SK-N-DZ (cell line): ENCODE measurements at places on chromosomes 12 and 14.
A peak's percentile ranks its signal among the peaks of the same experiment; 100 is the strongest.

- no peak for DNase-seq
Measured at GRCh38 chr12:93763746-93764147, 86.6 kb downstream of the CRADD start.

DNA sequence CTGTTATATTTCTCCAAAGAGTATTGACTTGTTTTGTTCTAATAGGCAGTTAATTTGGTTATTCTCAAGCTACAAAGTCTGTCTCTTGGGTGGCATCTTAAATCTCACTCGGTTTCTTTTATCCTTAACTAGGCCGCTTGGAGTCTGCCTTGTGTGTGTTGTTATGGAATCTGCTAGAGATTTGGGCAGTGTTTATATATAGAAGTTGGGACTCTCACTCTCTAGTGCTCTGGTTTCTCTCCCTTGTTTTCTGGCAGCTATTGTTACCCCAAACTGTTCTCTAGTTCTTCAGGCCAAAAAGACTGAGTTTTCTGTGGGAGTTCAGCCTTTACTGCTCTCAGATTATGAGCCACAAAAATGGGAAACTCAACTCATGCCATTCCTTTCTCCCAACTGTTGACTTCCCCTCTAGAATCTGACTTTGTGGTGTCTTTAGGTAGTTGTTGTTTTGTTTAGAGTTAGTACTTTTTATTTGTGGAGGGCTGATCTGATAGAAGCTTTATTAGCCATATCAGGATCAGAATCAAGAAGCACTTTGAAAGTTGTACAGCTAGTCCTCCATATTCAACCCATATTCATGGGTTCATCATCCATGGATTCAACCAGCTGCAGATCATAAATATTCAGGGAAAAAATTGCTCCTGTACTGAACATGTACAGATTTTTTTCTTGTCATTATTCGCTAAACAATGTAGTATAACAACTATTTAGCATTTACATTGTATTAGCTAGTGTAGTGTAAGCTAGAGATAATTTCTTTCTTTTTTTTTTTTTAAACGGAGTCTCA is 11.2 kb downstream of the PSMA6 start:
- no peak for DNase-seq

GRCh38 chr14:102591372-102591943 is 991 bp upstream of the RCOR1 start:
- DNase-seq, result peak; percentile 15

GRCh38 chr12:6039894-6040601 is 84.4 kb downstream of the VWF start:
- peak; percentile 85 for DNase-seq

DNA sequence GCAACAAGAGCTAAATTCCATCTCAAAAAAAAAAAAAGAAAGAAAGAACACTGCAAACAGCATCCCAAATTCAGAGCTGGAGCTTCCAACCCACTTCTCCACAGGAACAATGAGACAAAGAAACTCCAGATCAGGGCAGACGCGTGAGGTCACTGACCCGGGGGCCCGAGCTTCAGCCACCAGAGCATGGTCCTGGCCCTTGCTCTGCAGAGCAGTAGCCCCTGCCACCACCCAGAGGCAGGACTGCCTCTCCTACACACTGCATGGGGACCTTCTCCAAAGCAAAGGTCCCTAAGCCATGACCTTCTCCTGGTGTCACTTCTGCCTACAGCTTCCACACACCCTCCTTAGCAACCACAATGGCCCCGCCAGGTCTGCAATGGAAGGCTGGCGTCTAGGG is 53.1 kb downstream of the CCNK start:
- DNase-seq, result no peak

DNA sequence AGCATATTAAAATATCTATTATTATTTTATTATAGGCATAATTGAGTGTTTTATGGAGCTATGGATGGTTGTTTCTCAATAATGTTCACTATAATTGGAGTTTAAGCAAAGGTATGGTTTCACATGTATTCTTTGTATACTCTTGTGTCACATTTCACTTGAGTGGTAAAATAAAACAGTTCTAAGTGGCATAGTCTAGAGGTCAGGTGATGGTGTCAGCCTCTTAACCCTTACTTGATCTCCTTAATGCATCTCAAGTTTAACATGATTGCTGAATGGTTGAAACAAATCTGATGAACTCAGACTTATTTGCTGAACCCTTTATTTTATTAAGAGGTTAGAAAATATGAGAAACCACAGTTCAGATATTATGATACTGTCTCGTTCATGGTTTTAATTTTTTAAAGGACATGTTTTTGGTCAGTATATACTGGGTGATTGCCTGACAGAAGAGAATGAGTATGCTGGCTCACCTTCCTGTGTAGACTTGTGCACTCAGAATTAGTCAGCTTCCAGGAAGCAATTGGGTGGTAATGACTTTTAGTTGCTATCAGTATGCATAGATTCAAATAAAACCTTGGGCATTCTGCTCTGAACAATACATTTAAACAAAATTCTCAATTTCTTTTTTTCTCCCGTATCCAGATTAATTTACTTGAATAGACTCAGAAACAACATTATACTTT is 464.6 kb downstream of the PCNX1 start:
- DNase-seq, result no peak

DNA sequence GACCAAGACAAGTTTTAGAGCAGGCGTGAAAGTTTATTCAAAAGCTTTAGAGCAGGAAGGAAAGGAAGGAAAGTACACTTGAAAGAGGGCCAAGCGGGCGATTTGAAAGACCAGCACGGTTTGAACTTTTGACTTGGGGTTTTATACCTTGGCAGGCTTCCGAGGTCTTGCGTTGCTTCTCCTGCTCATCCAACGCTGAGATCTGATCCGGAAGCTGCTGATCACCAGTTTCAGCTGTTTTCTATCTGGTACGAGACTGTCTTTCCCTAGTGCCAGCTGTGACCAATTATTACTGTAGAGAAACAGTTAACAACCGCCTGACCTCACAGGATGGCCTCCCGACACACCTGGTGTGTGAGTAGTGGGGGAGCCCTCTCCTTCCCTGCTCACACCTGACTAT is 20.6 kb upstream of the SNRPF start:
- no peak for DNase-seq

DNA sequence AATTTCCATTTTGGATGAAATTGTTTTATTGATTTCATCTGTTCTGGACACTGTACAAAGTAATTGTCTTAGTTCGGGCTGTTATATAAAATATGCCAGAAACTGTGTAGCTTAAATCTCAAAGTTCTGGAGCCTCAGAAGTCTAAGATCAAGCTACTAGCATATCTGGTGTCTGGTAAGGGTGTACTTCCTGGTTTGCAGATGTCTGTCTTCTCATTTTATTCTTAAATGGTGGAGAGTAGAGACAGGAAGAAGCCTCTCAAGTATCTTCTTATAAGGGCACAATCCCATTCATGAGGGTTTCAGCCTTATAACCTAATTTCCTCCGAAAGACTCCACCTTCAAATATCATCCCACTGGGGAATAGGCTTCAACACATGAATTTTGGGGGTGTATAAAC is 51.3 kb downstream of the MON2 start:
- no peak for DNase-seq

DNA sequence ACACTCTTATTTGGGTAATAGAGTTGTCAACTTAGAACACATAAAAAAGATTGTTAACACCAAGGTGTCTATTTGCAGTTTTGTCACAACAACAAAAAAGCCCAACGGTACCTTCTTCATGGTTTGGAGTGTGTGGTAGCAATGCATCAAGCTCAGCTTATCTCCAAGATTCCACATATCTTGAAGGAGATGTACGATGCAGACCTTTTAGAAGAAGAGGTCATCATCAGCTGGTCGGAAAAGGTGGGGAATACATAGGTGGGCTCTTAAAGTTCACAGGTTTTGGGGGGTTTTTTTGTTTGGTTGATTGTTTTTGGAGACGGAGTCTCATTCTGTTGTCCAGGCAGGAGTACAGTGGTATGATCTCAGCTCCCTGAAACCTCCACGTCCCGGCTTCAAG is 5.5 kb downstream of the EIF5 start:
- DNase-seq, result no peak

DNA sequence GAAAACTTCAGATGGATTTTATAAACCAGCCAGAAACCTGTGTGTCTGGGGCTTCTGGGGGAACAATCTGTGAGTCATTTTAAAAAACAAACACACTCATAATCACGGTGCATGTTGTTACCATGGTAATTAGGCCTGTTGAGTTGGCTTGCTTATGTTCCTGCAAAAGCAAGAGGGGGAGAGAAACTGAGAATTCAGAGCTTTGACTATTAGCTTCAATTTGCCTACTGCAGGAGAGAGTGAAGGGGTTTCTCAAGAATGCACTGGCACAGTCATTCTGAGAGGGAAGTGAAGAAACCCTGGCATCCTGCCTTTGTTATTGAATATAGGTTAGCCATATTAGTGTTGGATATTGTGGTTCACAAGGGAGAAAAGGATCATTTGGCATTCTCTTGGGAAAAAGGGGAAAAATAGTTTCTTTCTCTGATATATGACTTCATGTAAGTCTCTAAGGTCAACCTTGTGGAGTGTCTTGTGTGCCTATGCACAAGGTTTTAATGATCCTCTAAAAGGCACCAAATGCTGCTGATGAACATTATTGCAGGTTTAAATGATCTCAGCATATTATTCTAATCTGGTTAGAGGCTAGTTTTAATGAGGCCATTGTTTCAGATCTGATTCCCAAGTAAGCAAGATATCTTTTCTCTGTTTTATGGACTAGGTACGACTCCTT is 12.9 kb downstream of the GNG2 start:
- DNase-seq, result no peak

DNA sequence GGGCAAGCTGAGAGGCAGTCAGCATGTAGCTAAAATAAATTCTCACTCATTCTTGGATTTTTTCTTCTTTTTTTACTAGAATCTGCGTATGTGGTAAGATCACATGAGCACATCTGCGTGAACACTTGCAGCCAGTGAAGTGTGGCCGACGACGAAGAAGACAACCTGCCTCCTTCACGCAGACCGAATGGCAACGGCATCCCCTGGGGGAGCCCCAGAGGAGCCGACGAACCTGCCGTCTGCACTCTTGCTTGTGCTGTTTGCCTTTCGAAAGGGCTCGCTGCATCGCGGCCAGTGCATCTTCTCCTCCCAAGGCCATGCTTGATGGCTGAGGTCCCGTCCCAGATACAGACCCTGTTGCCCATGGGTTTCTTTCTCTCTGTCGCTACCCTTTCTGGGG is 113.8 kb downstream of the KCNK10 start:
- no peak for DNase-seq

- DNase-seq, result no peak
Measured at GRCh38 chr14:64825006-64825405, 54.7 kb downstream of the SPTB start.

DNA sequence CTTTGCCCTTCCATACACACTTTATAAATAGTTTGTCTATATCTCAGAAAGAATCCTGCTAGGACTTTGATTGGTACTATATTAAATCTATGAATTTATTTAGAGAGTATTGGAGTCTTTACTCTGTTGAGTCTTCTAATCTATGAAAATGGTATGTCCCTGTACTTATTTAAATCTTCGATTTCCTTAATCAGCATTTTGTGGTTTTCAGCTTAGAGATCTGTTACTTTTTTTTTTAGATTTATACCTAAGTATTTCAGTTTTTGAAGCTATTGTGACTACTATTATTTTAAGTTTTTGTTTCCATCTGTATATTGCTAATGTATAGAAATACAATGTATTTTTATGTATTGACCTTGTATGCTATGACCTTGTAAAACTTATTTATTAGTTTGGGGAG is 13.4 kb upstream of the IFI27L2 start:
- no peak for DNase-seq

DNA sequence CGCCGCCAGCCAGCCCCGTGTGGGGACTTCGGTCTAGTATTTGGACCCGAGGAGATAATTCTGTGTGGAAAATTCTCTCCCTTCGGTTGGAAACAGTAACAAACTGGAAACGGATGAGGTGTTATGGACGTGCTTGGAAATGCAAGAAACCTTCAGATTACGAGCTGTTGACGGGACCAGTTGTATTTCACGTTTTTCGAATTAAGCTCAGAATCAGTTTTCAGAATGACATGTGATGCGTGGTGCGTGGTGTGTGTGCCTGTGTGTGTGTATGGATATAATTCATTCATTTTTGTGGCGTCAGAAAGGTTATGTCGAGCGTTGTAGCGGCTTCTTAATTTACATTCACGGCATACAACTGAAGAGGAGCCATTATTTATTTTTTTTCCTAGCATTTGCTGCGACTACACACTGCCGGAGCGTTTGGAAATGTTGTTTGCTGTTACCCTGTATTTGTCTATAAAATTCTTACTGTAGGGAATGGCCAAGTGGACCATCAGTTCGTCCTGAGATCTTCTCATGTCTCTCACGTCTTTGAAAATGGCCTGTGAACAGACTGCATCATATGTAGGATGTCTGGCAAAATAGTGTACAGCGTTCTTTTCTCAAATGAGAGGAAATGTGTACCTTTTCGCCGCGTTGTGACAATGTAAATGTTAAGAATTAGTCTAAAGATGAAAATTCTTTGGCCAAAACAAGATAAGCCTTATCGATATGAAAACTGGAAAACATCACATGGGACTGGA is 1.3 kb downstream of the TRAF3 start:
- DNase-seq, result no peak

GRCh38 chr14:68109132-68109900 is 289.7 kb downstream of the RAD51B start:
- DNase-seq, result no peak

DNA sequence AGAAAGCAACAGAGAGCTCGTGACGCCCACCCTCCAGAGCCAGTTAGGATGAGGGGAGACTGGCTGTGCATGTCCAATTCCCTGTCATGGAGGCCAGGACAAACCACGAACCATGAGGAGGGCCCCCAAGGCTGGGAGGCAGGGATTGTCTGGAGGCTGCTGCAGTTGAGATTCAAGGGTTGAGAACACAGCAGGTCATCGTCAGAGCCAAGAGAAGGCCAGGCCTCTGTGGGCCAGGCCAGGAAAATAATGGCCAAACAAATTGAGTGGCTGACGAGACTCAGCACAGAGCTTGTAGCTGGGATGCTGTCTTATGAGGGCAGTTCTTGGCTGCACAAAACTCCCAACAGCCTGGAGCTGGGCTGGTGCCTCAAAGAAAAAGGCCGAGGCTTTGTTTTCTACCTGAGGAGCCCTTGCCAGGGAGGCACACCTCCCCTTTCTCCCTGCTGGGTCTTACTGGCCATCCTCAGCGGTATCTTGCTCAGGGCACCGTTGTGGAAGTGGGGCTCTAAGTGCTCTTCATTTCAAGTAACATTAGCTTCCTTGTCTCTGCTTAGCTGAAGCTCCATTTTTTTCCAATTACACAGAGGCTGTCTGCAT is 665.9 kb downstream of the BCL11B start:
- DNase-seq, result no peak

DNA sequence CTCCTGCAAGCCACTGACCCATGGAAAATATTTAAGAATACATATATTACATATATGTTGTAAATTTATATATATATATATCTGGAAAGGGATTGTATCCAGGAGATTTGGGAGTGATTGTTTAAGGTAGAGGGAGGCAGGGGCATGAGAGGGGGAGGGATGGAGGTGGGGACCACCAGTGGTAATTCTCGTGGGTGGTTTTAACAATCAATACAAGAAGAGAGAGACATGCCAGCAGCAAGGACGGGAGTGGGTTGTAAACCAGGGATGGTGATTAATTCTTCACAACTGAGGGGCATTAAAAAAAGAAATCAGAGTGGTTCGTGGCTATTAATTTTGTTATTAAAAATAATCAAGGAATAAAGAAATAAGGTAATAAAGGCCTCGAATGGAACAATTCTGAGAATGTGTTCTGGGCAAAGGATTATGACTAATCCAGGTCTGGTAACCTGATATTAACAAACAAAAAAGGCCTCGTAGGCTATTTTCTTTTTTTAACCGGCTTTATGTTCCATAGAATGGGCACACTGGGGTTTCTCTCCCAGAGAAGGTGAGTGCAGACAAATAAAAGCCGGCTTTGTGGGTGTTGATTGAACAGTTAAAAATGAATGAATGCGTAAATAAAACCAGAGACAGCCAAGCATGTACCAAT is 8.3 kb upstream of the RTL1 start:
- DNase-seq, result no peak

- peak; percentile 65 for DNase-seq
Measured at GRCh38 chr12:127296591-127296990, 970.4 kb upstream of the TMEM132C start.
